ENCODE measurements at places on chromosomes 3 and 15.

DNA sequence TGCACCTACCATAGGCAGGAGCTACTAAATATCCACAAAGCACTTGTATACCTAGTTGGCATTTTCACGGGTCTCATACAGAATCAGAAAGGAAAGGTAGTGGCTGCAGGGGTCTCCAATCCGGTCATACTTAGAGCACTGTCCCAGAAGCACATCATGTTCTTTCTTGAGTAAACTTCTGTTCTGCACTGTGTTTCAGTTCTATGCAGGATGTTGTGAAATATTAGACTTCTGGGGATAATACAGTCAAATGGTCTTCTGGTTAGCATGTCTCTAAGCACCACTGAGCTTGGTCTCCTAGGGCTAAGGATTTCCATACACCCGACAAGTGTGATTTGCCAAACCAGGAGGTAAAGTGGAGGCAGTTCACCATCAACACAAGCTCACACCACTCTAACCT, 27.9 kb downstream of the MINDY4B start:
- no peak for DNase-seq

DNA sequence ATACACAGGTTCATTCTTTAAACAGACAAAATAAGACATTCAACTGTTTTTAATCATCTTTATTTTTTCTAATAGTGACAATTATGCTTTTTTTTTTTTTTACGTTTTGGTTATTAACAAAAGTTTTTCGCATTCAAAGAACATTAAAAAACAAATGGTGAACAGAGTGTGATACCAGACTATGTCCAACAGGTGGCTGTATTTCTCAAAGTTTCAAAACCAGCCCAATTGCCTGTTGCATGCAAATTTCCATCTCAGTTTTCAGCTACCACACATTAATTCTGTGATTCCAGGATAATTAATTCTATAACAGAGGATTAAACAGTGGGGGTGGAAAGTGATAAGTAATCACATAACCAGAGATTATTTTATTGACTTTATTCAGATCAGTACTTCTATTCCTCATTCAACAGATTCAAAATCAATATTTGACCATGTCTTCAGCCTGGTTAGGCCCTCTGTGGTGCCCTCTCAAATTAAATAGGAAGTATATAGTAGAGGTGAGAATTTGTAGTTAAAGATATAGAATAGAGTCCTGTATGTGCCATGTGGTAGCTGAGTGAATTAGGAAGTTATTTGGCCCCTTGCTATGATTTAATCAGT, 122.2 kb upstream of the DCBLD2 start:
- DNase-seq = peak; percentile 53

- no peak for DNase-seq
These were observed 168.2 kb upstream of the ROBO2 start for GRCh38 chr3:76871655-76872054.

DNA sequence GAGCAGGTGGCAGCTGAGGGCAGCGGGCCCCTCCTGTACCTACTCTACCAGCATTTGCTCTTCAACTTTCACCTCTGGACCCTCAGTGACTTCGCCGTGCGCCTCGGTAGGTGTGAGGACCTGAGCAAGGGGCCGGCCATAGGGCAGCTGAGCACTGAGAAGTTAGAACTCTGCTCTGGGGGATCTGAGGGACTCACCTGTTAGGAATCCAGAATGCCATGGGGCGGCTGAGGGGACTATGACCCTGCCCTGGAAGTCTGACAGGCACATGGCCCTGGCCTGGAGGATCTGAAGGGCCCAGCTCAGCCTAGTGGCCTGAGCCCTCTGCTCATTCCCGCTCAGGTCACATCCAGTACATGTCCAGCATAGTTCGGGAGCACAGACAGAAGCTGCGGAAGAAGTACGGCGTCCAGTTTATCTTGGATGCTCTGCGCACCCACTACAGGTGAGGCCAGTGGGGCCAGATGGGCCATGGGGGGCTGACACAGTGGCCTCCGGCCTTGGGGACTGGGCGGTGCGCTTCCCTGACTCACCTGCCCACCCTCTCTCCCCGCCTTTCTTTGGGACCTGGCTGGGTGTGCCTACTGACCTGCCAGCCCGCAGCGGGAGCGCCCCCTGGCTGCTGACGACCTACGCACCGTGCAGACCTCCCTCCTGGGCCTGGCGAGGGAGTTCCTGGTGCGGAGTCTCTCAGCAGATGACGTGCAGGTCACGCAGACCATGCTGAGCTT, 18.8 kb downstream of the NBEAL2 start:
- DNase-seq = peak; percentile 29

DNA sequence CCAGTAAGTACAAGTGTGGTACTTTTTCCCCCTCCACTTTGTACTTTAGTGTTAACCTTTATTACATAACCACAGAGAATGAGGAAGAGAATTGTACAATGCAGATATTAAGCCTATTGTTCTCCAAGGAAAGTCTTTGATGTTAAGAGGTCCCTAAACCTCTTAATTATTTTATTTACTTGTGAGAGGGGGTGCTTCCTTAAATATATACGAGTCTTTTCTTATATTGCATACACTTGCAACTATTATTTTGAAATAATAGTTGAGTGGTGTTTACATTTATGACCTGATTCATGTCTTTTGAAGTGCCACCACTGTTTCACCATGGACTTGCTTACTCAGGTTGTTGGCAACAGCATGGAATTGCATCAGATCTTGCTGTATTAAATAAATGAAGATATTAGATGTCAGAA, 10.1 kb downstream of the USP3 start:
- DNase-seq = peak; percentile 68

- DNase-seq = no peak
These were observed 735 bp upstream of the CX3CR1 start for GRCh38 chr3:39280571-39280970.

DNA sequence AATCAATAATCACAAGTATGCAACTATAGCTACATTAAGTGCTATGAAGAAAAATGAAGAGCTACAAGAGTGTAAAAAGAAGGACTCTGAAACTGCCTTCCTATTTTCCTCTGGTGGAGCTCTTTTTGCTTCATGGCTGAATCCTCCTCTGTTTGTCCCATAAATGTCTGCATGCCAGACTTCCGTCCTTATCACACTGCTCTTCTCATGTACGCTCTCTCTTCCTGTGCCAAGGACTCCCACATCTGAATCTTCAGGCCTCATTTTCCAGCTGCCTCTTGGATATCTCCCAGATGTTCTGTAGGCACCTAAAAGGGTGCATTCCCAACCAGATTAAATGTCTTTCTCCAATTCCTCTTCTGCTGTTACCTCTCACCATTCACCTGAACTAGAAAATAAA, 123.7 kb downstream of the MECOM start:
- DNase-seq = no peak

DNA sequence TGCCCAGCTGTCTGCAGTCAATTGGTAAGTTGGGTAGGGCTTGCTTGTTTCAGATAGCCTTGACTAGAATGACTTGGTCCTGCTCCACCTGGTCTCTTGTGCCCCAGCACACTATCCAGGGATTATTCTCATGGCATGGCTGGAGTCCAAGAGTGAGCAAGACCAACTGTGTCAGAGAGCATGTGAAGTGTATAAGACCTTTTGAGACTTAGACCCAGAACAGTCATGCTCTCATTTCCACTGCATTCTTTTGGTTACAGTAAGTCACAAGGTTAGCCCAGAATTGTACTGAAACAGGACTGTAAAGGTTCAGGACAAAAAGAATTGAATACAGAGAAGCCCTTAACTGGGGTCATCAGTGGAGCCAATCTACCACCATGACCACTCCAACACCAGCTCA, 650.8 kb upstream of the ADAMTS9 start:
- no peak for DNase-seq

- DNase-seq = peak; percentile 1
These were observed 552.9 kb downstream of the DIPK2A start for GRCh38 chr3:144524531-144524930.

- DNase-seq = no peak
These were observed 4.4 kb upstream of the PSMD6 start for GRCh38 chr3:64027658-64028057.

- DNase-seq = peak; percentile 56
These were observed 970 bp downstream of the BBX start for GRCh38 chr3:107523539-107524325.

DNA sequence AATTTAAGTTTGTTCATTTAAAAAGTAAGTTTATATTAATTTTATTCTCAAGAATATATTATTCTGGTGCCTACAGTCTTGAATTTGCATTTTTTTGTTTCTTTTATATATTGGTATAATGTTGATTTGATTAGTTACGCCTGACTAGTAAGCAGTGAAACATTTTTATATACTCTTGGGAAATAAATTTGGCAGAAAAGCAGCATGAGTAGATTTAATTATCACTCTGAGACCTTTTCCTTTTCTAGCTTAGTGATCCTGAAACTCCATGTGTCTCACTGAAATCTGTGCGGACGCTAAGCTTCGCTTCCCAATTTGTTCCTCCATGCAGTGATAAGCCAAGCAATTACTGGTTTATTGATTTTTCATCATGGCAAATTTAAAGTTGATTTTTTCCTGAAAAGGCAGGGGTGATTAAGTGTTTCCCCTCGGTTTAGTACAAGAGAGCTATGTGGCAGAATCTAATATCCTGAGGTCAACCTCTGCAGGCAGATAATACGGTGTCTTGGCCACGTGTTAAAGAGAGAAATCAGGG, 87.2 kb upstream of the MLF1 start:
- peak; percentile 5 for DNase-seq

GRCh38 chr3:194204042-194204987, 68.4 kb downstream of the HES1 start:
- no peak for DNase-seq

DNA sequence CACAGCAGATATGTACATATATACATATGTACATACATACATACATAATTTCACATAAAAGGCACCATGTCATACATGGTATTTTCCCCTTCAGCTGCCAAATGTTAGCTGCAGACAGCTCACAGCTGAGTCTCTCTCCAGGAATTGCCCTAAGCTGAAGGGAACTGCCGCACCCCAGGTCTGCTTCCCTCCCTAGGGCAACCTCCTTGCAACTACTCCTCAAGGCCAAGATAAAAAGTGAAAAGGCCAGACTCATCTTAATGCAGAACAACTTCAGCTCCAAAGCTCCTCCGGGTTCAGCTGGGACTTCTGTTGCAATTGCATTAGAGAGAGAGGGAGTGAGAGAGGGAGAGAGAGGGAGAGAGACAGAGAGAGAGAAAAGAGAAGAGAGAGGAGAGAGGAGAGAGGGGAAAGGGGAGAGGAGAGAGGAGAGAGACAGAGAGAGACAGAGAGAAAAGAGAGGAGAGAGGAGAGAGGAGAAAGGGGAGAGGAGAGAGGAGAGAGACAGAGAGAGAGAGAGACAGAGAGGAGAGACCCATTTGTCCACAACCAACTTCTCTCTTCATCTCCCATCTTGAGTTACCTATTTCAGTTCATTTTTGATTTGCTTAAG, 143.4 kb upstream of the HES1 start:
- no peak for DNase-seq

GRCh38 chr3:121574449-121574848, 6.7 kb downstream of the ARGFX start:
- DNase-seq = no peak

DNA sequence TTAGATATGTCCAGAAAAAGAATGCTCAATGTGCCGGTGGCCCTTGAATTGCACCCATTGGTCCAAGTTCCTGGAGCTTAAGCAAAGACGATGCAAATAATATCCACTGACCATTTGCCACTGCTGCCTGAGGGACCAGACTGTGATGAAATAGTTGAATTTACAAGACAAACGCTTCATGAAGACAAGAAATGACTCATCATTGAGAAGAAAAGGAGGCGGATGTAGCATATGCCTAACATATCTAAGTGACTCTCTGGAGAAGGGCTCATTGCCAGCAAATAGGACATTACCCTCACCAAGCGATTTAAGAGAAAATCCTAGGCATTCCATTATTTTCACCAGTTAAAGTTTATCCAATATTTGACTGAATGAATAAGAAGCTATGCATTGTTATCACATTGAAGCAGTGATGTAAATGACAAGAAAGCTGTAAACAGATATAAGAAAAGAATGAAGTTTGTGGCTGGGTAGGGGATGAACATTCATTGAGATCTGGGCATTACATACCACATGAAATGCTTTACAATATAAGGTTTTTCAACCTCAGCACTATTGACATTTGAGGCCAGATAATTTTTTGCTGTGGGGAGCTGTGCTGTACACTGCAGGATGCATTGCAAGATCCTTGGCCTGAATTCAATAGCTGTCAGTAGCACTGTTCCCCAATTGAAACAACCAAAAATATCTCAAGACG, 48.9 kb upstream of the CPNE4 start:
- DNase-seq = peak; percentile 3

- DNase-seq = no peak
These were observed 209.3 kb downstream of the CD47 start for GRCh38 chr3:107881509-107881908.

DNA sequence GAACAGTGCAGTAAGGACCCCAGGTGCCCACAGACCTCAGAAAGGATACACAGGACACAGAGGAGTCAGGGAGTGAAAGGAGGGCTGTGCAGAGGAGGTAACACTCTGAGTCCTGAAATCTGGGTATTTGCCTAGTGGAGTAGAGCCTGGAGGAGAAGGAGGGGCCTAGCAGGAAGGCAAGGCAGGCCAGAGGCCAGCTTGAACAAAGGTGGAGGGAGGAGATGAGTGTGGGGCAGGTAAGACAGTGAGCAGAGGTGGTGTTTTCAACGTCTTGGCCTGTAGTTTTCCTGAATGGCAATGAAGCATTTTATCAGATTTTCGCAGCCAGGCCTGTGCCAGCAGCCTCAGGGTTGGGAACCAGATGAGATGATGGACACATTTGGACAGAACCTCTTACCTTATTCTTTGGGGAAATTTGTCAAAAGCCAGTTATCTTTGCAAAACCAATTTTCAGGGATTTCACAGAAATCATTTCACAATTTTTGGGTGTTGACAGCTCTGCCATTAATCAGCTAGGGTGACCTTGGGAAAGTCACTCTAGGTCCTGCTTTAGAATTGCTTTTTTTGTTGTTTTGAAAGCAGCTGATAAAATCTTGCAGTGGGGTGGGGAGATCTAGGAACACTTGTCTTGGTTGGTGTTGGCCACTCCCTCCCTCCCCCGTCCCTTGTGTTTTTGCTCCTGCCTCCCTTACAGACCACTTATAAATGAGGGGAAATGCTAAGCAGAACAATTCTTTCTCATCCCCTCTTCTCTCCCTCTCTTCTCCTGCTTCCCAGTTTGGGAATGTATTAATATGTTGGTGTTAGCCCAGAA, 38.4 kb downstream of the SPSB4 start:
- DNase-seq = no peak

GRCh38 chr3:23421811-23422516, 218.8 kb downstream of the UBE2E2 start:
- DNase-seq = no peak

DNA sequence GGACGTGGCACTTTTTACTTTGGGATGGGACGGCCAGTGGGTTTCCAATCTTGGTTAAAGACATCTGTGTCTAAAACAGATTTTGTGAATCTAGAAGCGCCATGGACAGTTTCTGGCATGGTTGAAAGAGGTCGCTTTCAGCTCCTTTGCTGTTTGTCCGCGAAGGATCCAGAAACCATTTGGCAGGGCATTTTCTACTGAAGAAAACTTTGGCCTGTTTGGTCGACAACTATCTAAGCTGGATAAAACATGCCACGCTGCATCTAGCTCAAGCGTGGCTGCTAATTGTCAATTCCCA, 730 bp upstream of the RORA start:
- DNase-seq = no peak
